ENCODE measurements at places on chromosomes 6 and 20.

DNA sequence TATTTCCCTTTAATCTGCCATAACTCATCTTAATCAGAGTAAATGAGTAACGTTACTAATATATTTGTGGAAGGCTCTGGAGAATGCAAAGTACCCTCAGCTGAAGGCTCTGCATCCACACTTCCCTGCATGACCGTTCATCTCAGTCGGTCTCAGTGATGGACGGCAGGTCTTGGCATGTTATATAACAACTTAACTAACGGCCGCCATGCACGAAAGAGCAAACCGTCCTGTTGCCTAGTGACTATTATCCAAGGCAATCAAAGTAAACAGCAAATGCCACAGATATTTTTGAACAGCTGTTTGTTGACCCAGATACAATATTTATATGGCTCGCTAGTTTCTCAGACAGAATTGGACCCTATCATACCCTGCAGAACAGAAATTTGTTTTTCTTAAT, 194.9 kb upstream of the SMLR1 start:
- no peak for DNase-seq

DNA sequence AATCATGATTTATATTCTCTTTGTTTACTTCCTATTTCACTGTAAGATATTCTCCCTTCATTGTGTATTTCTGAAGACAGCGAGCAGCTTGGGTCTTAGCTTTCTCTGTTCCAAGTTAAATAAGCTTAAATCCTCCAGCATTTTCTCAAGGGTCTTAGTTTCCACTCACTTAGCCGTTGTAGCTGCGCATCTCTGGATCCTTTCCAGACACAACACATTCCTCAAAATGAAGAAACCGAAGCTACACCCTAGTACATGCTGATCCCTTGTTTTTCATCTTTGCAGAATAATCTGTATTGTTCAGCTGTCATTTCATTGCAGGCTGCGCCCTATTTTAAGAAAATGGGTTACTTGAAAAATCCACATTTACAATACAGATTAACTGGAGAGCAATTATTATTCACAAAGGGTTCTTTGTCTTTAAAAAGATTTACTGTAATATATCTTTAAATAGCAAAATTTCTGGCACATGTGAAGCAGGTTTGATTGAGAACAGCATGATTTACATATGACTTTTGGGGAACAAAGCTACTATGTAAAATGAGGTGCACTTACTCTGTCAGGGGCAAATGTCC, 375.8 kb downstream of the QKI start:
- no peak for DNase-seq

DNA sequence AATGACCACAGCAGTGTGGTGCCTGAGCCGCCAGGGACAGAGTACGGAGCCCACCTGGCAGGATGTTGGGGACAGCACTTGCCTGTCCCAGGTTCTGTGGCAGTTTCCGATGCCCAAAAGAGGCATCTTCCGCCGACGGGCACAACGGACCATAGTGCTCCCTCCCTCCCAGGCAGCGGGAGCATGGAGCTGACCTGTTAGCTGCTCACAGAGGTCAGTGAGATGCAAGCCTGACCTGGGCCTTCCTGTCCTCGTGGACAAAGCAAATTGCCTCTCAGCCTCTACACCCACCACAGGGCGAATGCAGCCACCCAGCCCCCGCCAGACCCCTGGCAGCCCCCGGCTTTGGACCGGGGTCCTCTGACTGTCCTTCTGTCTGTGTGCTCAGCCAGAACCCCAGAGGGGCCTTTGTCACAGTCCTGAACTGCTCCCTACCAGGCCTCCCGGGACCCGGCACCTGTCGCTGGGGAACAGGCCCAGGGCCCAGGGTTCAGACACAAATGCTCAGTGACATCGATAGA, 16.2 kb upstream of the FRMD1 start:
- DNase-seq: no peak

- DNase-seq: no peak
Observed at GRCh38 chr6:127348028-127348661, 4.7 kb upstream of the ECHDC1 start.

GRCh38 chr20:17421493-17421892, 109.7 kb downstream of the BFSP1 start:
- DNase-seq: no peak

- DNase-seq: no peak
Observed at GRCh38 chr6:126440923-126441322, 101.0 kb downstream of the CENPW start.

DNA sequence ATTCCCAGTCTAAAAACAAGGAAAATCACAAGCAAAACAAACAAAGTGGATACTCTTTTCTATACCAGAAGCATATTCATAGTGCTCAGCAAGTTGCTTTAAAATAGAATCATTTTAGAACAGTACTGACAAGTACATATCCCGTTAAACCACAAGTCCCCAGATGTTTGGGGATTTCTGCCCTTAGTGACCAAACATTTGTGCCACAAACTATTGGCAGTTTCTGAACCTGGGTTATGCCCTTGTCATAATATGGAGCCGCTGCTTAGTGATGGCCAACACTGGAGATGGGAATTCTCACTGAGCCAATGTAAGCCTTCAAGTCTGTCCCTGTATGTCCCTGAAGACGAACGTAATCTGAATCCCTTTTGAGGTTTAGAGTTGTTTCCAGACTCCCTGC, 436.7 kb upstream of the JAG1 start:
- no peak for DNase-seq

- DNase-seq: no peak
Observed at GRCh38 chr20:33709905-33710541, 10.1 kb downstream of the PXMP4 start.
